ENCODE measurements at places on chromosomes 6 and 20.

- no peak for DNase-seq
These were observed 1.1 kb upstream of the TPD52L2 start for GRCh38 chr20:63863798-63864544.

DNA sequence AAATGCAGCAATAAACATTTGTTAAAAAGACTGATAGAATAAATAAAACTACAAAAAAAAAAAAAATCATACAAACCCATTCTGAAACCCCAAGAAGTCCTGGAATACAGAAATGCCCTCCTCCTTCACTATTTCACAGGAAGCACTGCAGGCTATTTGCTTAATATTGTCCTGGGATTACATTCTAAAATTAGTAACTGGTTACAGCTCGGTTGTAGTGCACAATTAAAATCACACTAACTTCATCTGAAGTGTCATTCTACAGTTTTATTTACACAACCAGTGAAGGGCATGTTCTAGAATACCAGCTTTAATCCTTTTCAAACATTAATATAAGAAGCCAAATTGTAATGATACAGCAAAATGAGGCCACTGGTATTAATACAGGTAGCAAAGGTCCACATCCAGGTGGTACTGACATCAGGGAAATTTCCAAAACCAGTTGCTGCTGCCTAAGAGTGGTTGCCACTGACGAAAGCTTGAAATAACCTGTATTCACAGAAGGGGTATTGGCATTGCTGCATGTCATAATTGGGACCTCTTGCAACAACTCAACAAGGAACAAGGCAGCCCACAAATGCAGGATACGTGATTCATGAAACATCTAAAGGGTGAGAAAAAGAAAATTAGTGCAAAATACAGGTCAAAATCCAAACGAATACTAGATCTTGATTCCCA lies 26.9 kb downstream of the AKIRIN2 start:
- no peak for DNase-seq

- no peak for DNase-seq
These were observed 60.3 kb downstream of the RGS17 start for GRCh38 chr6:153070756-153071155.

GRCh38 chr6:51528556-51528955 lies 558.9 kb downstream of the PKHD1 start:
- no peak for DNase-seq

GRCh38 chr20:60087563-60088105 lies 129.4 kb downstream of the CDH26 start:
- DNase-seq = no peak

- no peak for DNase-seq
These were observed 972 bp downstream of the RNF8 start for GRCh38 chr6:37354526-37355384.

- DNase-seq = no peak
These were observed 150.1 kb upstream of the STXBP5 start for GRCh38 chr6:147054158-147054557.

- DNase-seq = peak; percentile 81
These were observed 78.3 kb downstream of the CD109 start for GRCh38 chr6:73774311-73774774.

DNA sequence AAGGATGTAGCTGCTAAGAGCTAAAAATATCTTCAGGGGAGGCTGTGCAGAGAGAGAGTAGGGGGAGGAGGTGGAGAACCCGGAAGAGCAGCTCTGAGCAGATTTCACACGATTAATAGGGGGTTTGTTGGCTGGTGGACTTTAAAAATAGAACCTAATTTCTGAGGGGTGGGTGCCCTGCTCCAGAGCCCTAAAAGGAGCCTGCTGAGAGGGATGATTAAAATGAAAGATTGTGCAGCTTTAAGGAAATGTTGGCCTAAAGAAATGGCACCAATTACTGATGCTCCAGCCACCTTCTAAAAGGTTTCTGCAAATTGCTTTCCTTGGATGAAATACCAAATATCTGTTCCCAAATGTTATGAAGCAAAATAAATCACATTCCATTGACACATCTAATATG lies 202.8 kb upstream of the BTBD3 start:
- no peak for DNase-seq

- DNase-seq = no peak
These were observed 62.2 kb downstream of the RFPL4B start for GRCh38 chr6:112409311-112409710.

GRCh38 chr6:166417285-166417691 lies 34.5 kb upstream of the MPC1 start:
- no peak for DNase-seq

GRCh38 chr6:87222676-87223075 lies 67.3 kb downstream of the ZNF292 start:
- DNase-seq = no peak

GRCh38 chr6:27770724-27771123 lies 141.5 kb downstream of the OR2B2 start:
- DNase-seq = no peak

DNA sequence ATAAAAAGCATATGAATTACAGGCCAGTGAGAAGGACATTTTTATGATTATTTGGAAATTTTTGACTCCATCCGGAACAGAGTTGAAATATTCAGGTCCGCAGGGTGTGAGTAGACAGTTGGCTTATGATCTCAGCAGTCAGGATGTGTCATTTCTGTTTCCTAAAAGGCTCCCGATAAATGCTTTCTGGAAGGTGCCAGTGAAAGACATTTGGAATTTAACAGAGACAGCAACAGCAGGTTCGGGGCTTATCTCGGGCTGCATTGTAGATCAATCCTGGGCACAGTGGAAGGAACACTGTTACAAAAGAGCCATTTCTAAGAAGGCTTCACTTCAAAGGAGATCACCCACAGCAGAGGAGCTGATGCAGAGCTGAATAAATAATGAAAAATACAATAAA lies 934.4 kb downstream of the KIF16B start:
- DNase-seq = no peak

- DNase-seq = no peak
These were observed 46.9 kb upstream of the CD93 start for GRCh38 chr20:23132930-23133559.

DNA sequence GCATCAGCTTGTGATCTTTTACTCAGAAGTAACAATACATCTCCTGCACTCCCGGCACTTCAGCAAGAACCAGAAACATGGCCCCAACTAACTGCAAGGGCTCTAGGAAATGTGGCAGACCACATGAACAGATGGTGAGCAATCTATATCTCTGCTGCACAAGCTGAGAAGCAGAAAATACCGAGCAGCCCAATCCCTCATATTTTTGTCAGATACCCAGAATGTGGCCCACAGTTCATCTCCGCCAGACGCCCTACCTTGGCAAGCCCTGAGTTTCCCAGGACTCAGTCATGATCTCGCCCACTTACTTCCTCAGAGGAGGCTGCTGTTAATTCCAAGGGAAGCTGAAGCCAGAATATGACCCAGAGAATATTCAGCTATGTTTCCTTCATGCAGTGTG lies 63.1 kb upstream of the PHACTR1 start:
- DNase-seq = no peak

GRCh38 chr20:59775687-59776055 lies 157.8 kb downstream of the SYCP2 start:
- no peak for DNase-seq

GRCh38 chr6:163260111-163260895 lies 154.2 kb upstream of the QKI start:
- DNase-seq = peak; percentile 28

DNA sequence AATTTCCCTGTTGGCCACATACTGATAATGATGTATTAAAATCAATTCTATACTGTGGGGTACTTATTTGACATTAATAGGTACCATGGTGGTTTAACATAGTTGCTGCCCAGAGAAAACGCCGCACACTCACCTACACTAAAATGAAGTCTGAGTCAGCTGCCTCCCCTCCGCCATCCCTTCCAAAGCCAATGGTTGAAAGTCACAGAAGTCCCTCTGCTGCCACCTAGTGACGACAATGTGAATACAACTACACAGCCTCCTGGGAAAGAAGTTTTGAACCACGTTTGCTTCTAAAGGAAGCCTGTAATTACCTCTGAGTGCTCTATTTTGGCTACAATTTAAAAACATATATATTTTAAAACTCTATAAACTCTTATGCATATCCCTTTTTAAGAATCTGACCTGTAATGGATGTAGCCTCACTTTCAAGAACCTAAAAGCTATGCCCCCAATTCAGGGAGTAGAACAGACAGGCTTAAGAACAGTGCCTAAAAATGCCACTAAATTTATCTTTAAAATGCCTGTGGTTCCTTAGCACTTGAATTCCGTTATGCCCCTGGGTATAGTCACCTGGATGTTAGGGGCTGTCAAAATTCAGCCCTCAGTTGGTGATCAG lies 20.6 kb upstream of the ECI2 start:
- DNase-seq = peak; percentile 81

- DNase-seq = no peak
These were observed 14.7 kb upstream of the ASXL1 start for GRCh38 chr20:32343439-32343838.

DNA sequence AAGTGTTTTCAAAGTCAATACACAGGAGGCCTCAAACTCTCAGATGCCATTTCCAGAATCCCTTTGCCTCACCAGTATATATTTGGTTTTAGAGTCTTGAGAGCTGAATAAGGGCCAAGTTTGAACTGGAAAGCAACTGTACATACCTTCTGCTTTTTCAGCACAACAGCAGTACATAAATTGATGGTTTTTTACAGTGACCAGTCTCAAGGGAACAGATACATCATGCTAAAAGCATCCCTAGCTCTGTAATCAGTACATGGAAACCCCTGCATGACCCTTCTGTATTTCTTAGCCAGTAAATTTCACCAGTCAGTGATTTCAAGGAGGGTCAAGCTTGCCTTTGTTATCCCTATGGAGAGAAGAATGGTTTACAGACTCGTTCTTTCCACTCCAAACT lies 40.6 kb upstream of the ECHDC1 start:
- no peak for DNase-seq

DNA sequence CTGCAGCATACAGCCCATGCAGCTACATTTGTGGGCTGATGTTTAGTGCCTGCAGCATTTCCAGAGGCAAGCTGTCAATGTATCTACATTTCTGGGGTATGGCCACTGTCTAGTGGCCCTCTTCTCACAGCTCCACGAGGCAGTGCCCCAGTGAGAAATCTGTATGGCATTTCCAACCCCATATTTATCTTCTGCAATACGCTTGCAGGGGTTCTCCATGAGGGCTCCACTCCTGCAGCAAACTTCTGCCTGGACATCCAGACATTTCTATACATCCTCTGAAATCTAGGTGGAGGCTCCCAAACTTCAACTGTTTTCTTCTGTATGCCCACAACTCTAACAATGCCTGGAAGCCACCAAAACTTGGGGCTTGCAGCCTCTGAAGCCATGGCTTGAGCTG lies 502.3 kb downstream of the C6orf118 start:
- no peak for DNase-seq

- DNase-seq = no peak
These were observed 469.3 kb upstream of the MAN1A1 start for GRCh38 chr6:119818876-119819275.

GRCh38 chr20:20499439-20499838 lies 131.5 kb downstream of the INSM1 start:
- no peak for DNase-seq

DNA sequence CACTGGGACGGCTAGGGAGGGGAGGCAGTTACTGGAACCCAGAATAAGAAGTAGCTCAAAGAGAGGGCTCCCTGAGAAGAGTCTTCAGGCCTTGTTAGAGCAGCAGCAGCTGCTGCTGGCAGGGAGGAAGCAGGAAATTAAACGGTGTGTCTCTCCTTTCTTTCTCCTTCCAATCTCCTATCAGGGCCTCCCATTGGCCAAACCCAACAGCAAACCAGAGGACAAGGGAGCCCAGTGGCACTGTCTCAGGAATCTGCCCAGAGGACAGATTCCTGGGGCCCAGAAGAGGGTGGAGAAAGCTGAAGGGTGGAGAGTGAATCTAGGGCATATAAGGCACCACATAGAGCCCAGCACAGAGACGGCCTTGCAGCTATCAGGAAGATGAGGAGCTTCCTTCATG lies 10.2 kb downstream of the BTN3A1 start:
- no peak for DNase-seq

GRCh38 chr20:5168651-5169396 lies 42.0 kb downstream of the CDS2 start:
- no peak for DNase-seq

DNA sequence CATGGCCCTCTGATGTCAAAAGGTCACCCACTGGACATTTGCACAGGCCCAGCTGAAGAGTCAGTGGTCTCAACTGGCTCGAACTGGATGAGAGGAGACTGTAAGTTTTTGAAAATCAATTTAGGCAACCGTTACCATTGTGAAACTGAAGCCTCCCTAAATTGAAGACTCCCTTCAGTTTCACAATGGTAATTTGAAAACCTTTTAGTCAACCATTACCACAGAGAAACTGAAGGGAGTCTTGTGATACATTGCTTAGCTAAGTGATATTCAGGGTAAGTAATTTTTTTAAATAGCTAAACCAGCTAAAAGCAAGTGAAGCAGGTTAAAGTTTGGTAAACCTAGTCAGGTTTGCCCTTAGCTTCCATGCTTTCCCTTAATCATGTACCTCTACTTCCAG lies 197.3 kb upstream of the NT5E start:
- DNase-seq = no peak

DNA sequence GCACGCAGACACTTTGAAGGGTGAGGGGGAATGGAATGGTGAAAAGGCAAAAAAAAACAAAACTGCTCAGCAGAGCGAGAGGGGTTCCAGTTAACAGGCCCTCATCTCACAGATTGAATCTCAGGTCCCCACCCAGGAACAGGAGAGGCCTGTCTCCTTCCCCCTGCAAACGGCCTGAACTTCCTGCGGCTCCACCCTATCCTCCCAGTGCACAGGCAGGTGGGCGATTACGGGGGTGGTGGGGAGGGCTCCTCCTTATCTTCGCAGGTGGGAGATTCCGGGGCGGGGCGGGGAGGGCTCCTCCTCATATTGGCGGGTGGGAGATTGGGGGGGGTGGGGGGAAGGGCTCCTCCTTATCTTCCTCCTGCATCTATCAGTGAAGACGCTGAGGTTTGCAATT lies 129.0 kb downstream of the SOX4 start:
- no peak for DNase-seq

DNA sequence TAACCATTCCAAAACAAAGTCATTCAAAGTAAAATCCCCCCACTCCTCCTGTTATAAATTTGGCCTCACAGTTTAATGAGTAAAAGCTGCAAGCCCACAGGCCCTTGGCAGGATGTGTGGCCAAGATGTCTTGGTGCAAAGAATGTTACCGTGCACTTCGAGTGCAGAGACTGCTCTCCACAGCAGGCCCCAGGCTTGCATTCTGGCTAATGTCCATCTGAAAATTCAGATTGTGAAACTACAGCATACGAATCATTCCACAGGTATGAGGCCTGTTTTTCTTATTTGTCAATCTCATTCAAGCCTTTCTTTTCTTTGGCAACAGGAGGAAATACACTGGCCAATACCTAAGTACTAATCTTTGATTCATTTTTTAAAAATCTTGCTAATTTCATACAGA lies 7.1 kb downstream of the RPS6KA2 start:
- DNase-seq = peak; percentile 99
